ENCODE measurements at places on chromosomes 1 and 21. TPM values are rescaled to one million over a fixed set of nuclear protein-coding genes. Genes with fewer than 3 reads are reported as not detected.

The DEPDC1 gene
- not detected for total RNA-seq

DNA sequence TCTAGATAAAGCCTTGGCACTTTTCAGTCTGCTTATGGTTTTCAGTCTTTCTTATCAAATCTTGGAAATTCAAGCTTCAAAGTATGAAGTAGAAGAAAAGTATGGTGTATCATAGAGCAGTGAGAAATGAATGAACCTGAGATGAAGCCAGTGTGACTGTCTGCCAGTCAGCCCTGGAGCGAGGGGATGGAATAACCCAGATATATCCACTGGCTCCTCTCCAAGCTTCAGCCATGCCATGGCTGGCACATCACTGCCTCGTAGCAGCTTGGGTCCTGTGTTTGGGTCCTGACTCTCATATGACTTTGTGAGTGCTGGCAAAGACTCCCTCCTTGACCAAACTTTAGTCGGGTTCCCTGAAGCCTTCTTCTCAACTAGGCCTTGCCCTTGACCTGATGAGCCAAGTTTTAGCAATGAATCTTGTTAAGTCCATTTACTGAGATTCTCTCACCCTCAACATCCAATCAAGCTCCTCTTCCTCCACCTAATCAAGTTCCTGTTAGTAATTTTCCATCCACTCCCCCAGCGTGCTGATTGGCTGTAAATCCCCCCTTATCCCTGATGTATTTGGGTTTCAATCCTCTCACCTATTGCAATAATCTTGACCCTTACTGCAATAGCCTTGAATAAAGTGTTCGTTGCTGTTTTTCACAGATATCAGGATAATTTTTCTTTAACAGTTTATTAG is 62.5 kb upstream of the PRDX6 start:
- DNase-seq: no peak

DNA sequence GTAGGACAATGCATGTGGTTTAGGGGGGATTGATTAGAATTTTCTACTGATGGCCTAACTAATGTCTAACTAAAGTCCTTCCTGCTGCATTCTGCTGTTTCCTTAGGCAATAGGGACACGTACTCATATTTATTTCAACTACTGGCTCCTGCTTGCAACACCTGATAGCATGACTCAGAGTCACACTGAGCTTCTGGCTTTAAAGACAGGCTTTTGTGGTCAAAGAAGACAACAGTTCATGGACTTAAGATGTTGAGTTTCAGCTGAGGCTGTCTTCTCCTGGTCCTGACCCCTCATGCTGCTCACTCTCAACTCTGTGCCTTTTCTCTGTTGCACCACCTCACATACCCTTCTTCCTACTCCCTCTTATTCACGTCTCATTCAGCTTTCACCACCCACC is 29.1 kb upstream of the TRABD2B start:
- no peak for DNase-seq

DNA sequence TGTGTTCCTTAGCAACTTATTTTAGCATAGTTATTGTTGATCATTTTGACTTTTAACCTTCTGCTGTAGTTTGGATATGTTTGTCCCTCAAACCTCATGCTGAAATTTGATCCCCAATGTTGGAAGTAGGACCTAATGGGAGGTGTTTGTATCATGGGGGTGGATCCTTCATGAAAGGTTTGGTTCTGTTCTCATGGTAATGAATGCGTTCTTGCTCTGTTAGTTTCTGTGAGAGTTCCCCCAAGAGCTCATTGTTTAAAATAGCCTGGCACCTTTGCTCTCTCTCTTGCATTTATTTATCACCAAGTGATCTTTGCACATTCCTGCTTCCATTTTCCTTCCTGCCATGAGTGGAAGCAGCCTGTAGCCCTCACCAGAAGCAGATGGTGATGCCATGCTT is 372.1 kb upstream of the VAMP3 start:
- no peak for DNase-seq

DNA sequence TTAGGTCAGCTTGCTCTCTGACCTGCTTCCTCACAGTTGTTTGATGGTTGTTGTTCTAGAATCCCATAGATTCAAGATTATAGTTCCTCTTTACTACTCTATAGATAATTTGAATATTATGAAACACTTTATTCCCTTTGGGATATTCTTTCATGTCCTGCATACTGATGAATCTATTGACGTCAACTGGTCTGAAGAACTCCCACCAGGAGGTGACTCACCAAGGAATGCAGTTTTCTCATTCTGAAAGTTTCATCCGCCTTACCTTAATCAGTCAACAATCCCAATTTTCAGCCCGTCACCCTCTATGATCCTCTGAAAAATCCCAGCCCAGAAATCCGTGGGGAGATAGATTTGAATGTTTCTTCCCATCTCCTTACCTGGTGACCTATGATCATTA is 834.1 kb upstream of the PRMT6 start:
- no peak for DNase-seq

GRCh38 chr1:223512057-223512456 is 118.8 kb downstream of the CCDC185 start:
- no peak for DNase-seq

DNA sequence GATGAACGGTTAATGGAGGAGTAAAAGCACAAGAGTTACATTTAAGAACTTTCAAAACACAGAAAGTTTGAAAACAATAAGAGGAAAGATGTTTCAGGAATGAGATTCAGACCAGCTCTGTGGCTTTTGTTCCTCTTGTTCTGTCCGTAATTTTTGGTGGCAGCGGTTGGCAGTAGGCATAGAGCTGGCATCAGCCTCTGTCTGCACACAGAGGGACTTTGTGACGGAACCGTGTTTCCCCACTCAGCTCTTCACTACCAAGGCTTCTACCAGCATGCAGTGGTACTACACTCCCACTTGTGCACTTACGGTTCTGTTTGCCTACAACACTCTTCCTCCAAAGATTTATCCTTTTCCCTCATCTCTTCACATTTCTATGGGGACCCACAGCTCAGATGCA is 212.8 kb downstream of the DSCAM start:
- no peak for DNase-seq

All from tibial nerve (tissue), 4 donors.